ENCODE measurements at places on chromosomes 1 and 21. TPM values are rescaled to one million over a fixed set of nuclear protein-coding genes. Genes with fewer than 3 reads are reported as not detected.

The DYNLT5 gene
- total RNA-seq, result not detected

The HRNR gene
- total RNA-seq, result not detected

The ARL8A gene
- total RNA-seq, result 84.1 TPM

The SAMD13 gene
- total RNA-seq, result not detected

The SPRR1B gene
- not detected for total RNA-seq

The XKR8 gene
- 9.1 TPM for total RNA-seq

The MAP3K21 gene
- 0.30 TPM for total RNA-seq

The TSPAN1 gene
- total RNA-seq, result not detected

The KRTAP13-4 gene
- total RNA-seq, result not detected
